ENCODE measurements at places on chromosomes 4 and X.

DNA sequence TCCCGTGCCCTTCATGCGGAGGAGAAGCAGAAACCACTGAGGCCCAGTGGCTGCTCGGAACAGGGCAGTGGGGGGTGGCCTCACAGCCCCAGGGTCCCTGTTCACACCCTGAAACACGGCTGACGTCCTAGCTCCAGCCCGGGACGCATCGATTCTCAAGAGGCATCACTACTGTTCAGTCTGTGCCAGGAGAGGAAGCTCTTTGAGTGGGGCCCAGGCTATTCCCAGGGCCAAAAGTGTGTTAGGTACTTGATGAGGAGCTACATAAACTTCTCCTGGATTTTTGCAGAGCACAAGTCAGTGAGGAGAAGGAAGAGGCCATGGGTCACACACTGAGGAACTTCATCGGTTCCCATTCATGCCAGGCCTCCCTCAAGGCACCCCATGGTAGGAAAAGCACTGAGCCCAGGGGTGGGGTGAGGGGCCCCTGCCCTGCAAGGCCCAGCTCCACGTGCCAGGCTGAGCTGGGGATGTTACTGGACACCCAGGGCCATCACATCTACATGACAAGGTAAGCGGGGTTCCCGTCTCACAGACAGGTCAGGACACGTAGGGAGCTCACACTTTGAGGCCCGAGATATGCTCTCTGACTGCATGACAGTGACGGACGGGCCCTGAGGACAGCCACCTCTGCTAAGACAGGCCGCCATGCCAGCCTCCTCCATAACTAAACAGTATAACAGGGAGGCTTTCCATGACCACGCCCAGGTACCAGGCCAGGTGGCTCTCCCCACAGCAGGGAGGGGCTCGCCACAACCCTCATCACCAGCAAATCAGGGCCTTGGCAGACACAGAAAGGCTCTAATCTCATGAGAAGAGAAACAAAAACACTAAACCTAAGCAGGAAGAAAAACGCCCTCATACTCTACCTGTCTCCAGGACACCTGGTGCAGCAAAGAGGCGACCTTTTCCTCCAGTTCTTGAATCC lies 12.4 kb downstream of the TNIP2 start:
- DNase-seq, result no peak

GRCh38 chrX:85630901-85631300 lies 251.4 kb upstream of the POF1B start:
- no peak for DNase-seq

- DNase-seq, result peak; percentile 2
Observed at GRCh38 chr4:124804584-124804983, 92.1 kb upstream of the ANKRD50 start.

DNA sequence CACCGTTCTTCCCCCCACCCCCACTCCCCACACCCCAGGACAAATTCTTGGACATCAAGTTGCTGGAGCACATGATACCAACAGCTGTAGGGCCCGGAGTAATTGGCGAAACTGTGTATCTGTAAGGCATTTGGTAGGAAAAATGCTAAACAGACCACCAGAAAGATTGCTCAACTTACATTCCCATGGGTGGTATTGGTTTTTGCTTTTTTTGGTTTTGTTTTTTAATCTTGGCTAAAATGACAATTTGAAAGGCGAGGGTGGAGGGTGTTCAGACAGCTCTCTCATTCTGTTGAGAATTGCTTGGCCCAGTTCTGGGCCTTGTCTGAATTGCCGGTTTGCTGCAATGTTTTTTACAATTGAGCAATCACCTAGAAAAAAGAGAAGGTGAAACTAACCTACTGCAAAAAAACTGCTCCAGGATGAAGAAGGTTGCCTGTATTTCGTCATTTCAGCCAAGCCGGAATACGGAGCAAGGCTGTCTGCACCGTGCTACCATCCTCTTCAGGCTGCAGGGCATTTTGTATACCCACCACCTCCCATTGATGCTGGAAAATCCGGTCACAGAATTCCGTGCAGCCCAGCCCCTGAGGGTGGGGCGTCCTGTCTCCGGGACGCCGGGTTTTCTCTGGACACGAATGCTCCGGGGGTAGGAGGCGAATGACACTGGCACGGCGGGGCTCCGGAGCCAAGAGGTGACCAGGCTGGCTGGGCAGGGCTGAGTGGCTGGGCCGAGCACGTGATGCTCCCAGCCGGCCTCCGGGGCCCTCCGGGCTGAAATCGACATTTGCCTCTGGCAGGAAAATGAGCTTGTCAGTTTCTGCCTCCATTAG lies at the start of gene CLCN4:
TSS of gene CLCN4 (plus strand) at position 777 of the 833 bp plus-strand sequence. CDS start 28,058 bp downstream, outside the sequence.
- peak; percentile 52 for DNase-seq

GRCh38 chr4:16692046-16692445 lies 206.4 kb downstream of the LDB2 start:
- DNase-seq, result no peak

- no peak for DNase-seq
Observed at GRCh38 chrX:130213376-130213775, 41.6 kb downstream of the RAB33A start.

DNA sequence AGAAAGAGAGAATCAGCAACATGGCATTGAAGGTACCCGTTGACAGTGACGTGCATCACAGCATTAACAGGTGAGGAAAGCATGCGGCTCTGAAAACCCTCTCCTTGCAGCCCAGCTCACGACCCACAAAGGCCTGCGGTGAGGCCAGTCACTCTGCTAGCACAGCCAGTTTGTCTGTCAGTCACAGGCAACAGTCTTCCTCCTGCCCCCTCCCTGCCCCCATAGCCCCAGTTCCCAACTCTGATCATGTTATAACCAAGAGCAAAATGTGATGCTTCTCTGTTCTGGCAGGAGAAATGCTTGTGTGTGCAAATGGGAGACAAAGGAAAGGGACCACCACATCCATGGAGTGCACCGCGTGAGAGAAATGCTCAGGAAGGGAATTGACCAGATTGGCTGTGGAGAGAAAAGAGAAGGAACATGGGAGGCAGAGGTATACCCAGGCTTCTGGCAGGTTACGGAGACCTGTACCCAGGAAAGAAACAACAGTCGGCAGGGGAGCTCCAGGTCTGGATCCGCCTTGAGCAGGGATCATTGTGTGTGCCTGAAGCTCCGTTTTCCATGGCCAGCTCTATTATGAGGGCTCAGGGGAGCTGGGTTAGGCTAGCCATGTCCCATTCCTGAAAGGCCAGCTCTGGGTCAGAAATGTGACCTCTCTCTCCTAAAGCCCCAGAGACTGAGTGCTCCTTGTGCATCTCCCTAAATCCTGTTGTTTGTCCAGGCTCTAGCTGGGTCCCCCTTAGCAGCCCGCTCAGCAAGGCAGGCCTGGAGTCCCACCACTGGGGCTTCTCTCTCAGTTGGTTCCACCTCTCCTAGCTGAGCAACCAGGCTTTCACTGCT lies 139.7 kb upstream of the MAMLD1 start:
- no peak for DNase-seq

DNA sequence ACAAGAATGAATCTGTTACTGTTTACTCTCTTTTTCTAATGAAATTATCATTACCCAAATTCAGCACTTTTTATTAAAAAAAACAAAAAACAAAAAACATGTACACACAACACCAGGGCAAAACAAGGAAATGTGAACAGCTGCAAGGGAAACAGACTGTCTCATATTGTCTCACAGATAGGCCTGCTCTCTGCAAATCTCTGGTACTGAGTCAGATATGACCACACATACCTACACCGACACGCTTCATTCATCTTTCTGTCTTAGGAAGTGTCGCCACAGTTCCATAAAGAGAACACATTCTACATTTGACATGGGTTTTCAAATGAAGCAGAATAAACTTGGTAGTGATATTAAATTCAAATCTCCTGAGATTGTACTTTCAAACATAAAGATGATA lies 92.2 kb upstream of the GPR34 start:
- peak; percentile 40 for DNase-seq

GRCh38 chr4:108144451-108144850 lies 24.3 kb downstream of the LEF1 start:
- DNase-seq, result no peak

DNA sequence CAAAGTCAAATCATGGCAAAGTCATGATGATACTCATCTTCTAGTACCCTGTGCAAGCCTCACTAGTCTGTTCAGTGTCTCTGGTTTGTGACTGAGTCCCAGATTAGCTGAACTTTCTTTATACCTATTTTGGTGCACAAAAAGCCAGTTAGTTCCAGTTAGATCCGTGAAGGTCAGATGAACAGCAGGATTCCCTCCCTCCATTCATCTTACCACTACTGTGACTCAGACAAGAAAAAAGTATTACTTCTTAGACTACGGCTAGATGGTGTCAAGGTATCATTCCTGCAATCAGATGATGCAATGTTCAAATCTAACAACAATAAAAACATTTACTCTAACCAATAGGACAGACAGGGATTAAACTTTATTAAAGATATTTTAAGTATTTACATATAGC lies 30.4 kb downstream of the ARHGEF6 start:
- peak; percentile 51 for DNase-seq

DNA sequence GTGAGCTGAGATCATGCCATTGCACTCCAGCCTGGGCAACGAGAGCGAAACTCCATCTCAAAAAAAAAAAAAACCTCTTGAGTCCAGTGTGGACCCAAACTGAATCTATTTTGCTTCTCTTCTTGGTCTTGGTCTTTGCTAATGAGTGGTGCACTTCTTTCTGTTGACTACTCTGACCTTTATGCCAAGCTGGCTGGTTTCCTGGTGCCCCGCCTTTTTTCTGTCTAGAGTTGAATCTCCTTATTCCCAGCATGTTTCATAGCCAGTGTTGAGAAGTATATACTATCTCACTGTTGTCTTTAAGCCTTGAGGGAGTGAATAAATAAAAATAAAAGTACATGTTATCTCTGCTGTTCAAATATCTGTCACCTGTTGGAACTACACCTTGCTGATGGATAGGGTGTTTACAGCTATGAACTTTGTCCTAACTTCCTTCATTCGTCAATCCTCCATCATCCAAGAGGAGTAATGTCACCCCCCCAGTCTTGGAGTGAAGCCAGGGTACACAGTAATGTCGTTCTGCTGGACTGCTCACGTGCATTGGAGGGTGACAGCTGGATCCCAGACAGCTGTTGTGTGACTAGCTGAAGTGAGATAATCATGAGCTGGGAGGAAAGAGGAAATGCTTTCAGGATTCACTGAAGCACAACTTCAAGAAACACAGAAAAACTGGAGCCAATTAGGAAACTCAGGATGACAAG lies 99.3 kb upstream of the PRKG2 start:
- peak; percentile 33 for DNase-seq

DNA sequence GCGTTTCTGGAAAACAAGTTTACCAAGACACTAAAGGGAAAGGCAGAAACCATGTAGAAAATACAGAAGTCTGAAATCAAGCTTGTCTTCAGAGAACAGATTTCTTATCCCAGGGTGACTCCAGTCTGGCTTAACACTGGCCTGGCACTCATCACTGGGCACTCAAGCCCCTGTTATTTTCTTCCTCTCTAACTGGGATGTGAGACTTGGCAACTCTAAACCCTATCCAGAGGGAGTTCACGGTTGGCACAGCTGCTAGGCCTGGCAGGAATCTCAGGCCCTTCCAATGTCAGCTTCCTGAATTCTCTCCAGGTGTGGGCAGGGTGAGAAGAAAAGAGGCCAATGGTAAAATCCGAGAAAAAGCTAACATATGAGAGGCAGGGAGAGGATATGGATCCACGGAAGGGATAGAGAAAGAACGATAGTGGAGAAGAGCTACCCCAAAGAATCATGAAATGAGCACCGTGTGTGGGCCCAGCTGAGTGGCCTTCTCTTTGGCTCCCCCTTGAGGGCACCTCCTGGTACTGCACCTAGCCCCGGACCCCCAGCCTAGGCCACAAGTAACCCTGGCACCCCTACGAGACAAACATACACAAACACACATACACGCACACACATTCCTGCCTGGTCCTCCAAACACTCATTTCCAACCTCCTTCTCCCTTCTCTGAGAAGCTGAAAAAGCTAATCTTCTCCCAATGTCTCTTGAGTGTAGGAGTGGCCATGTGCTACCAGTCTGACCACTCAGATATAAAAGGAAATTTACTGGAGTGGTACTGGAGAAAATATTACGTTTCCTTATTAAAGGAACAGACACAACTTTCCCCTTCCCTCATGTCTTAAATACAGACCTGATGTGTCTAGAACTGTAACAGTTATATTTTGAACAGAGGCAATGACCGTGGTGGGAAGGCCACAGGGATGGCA lies 16.6 kb upstream of the PTCHD1 start:
- DNase-seq, result peak; percentile 7

GRCh38 chr4:17258106-17258505 lies 253.8 kb downstream of the QDPR start:
- no peak for DNase-seq

DNA sequence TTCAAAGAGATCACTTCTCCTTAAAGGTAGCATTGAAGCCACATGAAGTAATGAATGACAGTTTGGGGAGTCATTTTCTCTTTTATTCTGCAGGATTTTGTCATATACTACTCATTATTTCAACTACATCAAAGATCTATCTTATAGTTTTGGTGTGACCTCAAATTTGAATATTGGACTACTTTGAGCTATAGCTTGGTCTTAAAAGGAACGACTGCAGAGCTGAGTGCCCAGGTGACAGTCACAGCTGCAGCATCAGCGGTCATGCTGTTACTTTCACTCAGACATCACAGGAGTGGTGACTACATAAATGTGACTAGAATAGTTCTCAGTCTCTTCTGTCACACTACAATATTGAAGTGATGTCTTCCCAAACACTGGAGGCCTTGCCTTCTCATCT lies 10.7 kb upstream of the SPCS3 start:
- no peak for DNase-seq

- DNase-seq, result no peak
Observed at GRCh38 chrX:107206697-107207065, 270 bp downstream of the DNAAF6 start.

- DNase-seq, result no peak
Observed at GRCh38 chr4:7422898-7423180, 11.9 kb downstream of the PSAPL1 start.

- no peak for DNase-seq
Observed at GRCh38 chr4:5798946-5799345, 87.9 kb downstream of the EVC start.

- peak; percentile 4 for DNase-seq
Observed at GRCh38 chr4:182010876-182011275, 232.3 kb upstream of the TENM3 start.

GRCh38 chrX:106613277-106613676 lies 1.5 kb downstream of the RADX start:
- DNase-seq, result no peak

GRCh38 chrX:104330966-104331365 lies 76.2 kb upstream of the ESX1 start:
- peak; percentile 84 for DNase-seq

DNA sequence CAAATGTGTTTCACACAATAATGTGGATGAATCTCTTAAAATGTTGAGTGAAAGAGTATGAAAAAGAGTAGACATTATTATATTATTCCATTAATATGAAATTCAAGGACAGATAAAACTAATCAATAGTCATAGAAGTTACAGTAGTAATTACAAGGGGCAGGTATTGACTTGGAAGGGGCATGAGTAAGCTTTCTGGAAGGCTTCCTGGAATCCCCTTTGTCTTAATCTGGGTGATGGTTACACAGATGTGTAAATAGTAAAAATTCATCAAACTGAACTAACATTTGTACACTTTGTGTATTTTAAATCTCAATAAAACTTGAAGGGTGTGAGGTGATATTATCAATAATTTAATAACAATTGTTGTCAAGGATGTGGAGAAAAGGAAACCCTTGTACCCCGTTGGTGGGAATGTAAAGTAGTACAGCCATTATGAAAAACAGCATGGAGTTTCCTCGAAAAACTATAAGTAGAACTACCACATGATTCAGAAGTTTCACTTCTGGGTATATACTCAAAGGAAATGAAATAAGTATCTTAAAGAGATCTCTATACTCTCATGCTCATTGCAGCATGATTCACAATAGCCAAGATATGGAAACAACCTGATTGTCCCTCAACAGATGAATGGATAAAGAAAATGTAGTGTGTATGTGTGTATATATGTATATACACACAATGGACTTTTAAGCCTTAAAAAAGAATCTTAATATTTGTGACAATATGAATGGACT lies 96.9 kb upstream of the MID1IP1 start:
- no peak for DNase-seq

GRCh38 chrX:154516656-154517100 lies 646 bp upstream of the FAM3A start:
- DNase-seq, result no peak

Measured in M059J (cell line).